ENCODE measurements at places on chromosomes 5 and 9. TPM values are rescaled to one million over a fixed set of nuclear protein-coding genes. Genes with fewer than 3 reads are reported as not detected.

The OLFML2A gene
- 2.9 TPM for total RNA-seq

- DNase-seq: no peak
These were observed 670 bp upstream of the KIF2A start for GRCh38 chr5:62305358-62305714.

DNA sequence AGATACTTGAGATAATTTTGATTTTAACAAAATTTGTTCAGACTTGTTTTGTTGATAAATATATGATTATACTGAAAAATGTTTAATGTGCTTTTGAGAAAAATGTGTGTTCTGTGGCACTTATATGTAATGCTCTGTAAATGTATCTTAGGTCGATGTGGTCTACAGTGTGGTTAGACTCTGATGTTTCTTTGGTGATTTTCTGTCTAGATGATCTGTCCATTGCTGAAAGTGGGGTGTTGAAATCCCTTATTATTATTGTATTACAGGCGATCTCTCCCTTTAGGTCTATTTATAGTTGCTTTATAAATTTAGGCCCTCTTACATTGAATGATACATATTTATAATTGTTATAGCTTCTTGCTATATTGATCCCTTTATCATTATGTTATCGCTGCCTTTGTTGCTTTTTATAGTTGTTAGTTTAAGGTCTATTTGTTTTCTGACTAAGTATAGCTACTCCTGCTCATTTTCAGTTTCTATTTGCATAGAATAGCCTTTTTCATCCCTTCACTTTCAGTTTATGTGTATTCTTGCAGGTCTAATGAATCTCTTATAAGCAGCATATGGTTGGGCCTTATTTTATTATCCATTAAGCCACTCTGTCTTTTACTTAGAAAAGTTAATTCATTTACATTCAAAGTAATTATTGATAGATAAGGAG, 124.3 kb downstream of the MRPS30 start:
- DNase-seq: no peak

DNA sequence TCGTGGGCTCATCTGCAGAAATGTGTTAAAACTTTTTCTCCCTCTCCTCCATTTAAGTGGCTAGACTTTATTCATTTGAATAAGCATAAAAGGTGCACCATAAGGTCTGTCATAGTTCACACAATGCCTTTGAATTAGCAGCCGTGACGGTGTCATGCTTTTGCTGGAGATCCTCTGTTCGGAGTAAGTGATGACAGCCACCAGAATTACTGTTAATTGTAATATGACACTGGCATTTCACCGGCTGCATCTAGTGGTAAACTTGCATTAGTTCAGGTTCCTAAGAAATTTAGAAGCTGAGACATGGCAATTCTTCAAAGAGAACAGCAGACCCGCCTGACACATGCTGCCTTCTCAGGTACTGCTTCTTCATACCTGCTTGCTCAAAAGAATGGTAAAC, 241.7 kb downstream of the EBF1 start:
- DNase-seq: no peak

DNA sequence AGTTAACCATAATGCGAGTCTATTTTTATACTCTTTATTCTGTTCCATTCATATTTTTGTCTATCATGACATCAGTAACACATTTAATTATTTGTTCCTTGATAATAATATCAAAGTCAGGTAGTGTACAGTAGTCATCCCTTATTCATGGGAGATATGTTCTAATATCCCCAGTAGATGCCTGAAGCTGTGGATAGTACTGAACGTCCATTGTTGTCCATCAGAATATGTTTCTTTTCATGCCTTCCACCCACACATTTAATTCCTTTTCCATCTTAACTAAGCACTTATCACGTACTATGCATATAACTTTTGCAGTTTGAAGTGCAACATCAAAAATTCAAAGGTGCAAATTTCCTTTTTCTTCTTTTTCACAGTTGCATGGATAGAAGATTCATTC, 53.6 kb downstream of the FER start:
- no peak for DNase-seq

The SLC31A1 gene
- 14.2 TPM for total RNA-seq

- DNase-seq: no peak
These were observed 354.0 kb downstream of the NPR3 start for GRCh38 chr5:33065131-33065530.

- no peak for DNase-seq
These were observed 54.6 kb downstream of the MEGF9 start for GRCh38 chr9:120659676-120660075.

- no peak for DNase-seq
These were observed 165.0 kb upstream of the ERCC6L2 start for GRCh38 chr9:95710446-95710845.

The ACOT12 gene
- total RNA-seq: 1.2 TPM

The INSL6 gene
- not detected for total RNA-seq

The PIP5KL1 gene
- total RNA-seq: 7.4 TPM

- no peak for DNase-seq
These were observed 249.4 kb upstream of the IRX1 start for GRCh38 chr5:3346111-3346820.

- no peak for DNase-seq
These were observed 159.5 kb downstream of the GABRG2 start for GRCh38 chr5:162227075-162227474.

The ANXA1 gene
- total RNA-seq: 12.6 TPM

- DNase-seq: no peak
These were observed 95.0 kb downstream of the CFAP90 start for GRCh38 chr5:7755958-7756357.

DNA sequence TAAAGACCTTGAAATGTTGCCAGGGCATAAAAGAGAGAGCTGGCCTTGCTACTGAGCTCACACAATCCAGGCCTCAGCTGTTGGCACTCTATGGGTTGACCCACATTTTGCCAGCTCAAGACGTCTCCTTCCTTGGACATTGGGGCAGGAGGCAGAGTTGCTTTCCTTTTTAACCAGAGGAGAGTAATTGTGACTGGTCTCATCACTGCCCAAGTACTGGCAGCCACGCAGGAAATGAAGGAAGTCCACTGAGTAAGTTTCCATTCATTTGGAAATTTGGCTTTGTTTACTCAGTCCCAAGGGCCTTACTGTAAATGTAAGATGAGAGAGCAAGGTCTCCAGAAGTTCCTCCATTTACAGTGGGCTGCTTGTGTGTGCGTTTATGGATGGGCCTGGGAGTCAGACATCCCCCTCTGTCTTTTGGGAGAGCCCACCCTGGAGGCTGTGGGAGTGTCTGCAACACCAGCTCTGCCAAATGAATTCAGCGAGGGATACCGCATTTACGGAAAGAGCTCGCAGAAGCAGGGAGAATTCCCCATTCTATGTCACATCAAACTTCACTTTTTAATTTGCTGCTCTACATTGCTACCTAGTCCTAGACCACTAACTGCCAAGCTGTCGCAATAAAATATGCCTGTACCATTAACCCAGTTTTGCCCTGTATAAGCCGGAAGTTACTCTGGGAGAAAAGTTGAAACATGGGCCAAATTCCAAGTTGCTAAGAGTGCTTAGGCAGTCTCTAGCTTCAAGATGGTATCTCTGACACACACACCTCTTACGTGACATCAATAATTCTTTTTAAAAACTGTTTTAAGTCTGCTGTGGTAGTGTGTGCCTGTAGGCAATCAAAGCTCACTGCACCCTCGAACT, 24.5 kb upstream of the PDZD2 start:
- DNase-seq: no peak

DNA sequence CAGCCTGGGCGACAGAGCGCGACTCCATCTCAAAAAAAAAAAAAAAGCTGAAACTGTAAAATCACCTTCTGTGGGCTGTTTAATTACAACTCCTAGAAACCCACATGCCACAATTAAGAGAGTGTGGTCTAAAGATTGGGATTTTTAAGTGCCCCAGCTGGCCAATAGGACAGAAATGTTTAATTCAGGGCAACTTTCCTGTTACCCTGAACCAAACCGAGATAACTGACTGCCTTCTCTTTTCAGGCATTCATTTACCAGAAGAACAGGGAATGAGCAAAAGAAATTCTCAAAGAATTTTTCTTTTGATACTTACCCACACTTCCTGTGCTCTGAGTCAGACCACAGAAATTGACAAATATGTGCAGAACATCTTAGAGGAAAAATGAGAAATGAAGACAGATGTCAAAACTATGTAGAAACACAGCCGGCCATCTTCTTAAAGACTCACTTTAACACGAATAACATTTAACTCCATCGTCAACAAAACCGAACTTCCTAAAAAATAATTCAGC, 221.3 kb upstream of the DAPK1 start:
- no peak for DNase-seq

The PCDHGB6 gene
- total RNA-seq: 11.2 TPM

DNA sequence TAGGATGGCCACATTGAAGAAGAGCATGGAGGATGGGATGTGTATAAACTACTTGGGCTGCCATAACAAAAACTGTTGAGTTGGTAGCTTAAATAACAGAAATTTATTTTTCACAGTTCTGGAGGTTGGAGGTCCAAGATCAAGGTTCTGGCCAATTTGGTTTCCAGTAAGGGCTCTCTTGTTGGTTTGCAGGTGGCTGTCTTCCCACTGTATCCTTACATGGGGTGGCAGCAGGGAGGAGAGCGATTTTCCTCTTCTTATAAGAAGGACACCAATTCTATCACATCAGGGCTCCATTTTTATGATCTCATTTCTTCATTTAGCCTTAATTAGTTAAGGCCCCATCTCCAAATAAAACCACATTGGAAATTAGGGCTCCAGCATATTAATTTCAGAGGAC, 465.7 kb downstream of the GADD45G start:
- DNase-seq: no peak

- DNase-seq: no peak
These were observed 98.4 kb downstream of the MED27 start for GRCh38 chr9:131981116-131981776.

The IL3 gene
- total RNA-seq: not detected

The TRPM3 gene
- 53.8 TPM for total RNA-seq

DNA sequence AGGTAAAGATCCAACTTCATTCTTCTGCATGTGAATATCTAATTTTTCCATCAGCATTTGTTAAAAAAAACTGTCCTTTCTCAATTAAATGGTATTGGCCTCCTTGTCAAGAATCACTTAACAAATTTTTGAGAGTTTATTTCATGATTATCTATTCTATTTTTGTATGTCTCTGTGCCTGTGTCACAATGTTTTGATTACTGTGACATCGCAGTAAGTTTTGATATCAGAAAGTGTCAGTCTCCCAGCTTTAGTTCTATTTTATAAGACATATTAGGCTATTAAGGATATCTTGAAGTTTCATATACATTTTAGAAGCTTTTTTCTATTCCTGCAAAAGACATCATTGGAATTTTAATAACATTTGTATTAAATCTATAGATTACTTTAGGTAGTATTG, 33.6 kb downstream of the GABRA6 start:
- no peak for DNase-seq

- no peak for DNase-seq
These were observed 196.6 kb downstream of the PLK2 start for GRCh38 chr5:58263296-58263695.

DNA sequence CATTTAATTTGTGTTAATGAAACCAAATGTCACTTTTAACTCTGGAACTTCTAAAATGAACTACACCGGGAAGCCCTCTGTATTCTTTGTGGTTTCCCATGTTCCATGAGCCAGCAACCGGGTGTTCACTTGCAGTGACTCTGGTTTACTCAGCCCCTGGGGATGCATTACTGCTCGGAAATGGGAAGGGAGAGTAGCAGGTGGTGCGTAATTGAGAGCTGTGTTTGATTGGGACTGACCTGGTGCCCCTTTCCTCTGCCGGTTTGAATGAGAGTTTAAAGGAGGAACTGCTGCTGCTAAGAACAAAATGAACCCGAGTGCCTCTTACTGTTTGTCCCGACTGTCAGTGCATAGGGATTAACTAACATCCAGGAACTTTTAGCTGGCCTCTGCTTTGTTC, 100.1 kb upstream of the DHFR start:
- DNase-seq: no peak

The SLC36A3 gene
- total RNA-seq: not detected

- DNase-seq: no peak
These were observed 76.9 kb upstream of the IL17B start for GRCh38 chr5:149455889-149456409.

- no peak for DNase-seq
These were observed 47.8 kb downstream of the ERGIC1 start for GRCh38 chr5:172881691-172882370.

GRCh38 chr5:91018712-91019371, 364.3 kb downstream of the ARRDC3 start:
- DNase-seq: no peak

The FAM221B gene
- not detected for total RNA-seq

DNA sequence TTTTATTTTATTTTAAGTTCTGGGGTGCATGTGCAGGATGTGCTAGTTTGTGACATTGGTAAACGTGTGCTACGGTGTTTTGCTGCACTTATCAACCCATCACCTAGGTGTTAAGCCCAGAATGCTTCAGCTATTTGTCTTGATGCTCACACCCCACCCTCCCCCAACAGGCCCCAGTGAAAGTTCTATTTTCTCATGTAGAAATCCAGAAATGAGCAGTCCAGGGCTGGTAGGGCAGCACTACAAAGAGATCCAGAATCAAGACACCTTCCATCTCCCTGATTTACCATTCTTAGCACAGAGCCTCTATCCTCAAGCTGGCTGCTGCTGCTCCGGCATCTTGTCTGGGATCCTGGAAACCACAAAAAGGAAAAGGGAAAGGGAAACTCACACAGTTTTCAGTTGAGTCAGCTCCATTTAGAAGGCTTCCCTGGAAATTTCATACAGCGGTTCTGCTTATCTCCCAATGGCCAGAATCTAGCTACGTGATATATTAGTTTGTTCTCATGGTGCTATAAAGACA, 85.4 kb upstream of the SMARCA2 start:
- DNase-seq: no peak

The ARHGEF39 gene
- not detected for total RNA-seq

- no peak for DNase-seq
These were observed 50.1 kb downstream of the PTTG1 start for GRCh38 chr5:160471761-160472160.

- DNase-seq: no peak
These were observed 123.6 kb upstream of the CCNH start for GRCh38 chr5:87536365-87536764.
